ENCODE measurements at places on chromosomes 5 and 9. TPM values are rescaled to one million over a fixed set of nuclear protein-coding genes. Genes with fewer than 3 reads are reported as not detected.
A peak's percentile ranks its signal among the peaks of the same experiment; 100 is the strongest.

The FREM1 gene
- 0.06 TPM for total RNA-seq

DNA sequence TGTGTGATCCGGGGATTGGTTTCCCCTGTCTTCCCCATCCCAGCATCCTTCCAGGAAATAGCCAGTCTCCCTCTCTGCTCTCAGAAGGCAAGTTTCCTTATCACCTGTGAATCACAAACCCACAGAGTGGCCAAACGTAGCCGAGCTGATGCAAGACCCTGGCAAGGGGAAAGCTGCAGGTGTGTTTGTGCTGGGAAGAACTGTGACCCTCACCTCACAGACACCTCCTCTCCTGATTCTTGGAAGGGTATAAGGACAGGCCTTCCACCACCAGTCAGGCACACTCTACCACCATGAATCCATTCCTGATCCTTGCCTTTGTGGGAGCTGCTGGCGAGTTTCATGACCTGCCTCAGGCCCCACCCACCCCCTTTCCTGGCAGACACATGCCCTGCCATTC is at the start of gene PRSS3:
Gene PRSS3 (plus strand): TSS at position 281 of the 400 bp plus-strand sequence. CDS start 13 bp downstream, at position 294.
- no peak for DNase-seq

DNA sequence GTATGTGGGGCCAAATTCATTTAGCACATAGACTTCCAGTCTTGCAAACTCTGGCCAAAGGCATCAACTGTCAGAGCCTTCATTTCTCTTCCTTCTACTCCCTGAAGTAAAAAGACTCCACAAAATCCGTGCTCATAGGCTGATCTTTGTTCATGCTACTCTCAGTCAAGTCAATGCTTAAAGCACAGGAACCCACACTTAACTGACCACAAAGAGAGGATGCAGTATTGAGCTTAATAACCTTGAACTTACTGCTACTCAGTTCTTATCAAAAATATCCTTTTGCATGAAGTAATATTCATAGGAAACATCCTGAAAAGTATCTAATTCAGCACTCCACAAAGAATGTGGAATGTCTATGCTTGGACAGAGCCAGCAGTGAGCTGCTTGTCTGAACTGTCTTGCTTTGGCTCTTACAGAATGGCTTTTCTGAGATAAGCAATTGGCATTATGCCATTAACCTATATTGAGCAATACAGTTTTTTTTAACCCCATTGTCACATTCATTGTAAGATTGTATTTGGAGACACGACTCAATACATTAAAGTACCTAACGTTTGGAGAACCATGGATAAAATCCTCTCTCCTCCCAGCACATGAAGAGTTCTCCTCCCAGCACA is 21.7 kb downstream of the LPAR1 start:
- peak; percentile 16 for DNase-seq

GRCh38 chr5:83844449-83845068 is 123.9 kb upstream of the HAPLN1 start:
- DNase-seq, result no peak

DNA sequence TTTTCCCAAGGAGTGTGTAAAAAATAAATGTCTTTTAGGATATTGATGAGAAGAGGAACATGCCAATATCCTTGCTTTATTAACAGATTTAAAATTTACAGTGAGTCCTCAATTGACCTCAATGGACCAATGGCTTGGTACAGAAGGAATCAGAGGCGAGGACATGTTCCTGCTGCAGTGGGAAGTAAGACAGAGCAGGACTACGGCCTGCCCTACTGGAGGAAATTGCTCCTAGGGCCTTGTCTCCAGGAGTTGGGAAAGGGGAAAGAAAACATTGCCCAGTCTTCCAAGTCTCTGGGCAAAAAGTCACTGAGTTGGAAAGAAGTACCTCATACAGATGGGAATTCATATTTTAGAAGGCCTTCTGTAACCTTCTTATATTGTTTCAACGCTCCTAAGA is 33.1 kb upstream of the UGT3A2 start:
- DNase-seq, result no peak

DNA sequence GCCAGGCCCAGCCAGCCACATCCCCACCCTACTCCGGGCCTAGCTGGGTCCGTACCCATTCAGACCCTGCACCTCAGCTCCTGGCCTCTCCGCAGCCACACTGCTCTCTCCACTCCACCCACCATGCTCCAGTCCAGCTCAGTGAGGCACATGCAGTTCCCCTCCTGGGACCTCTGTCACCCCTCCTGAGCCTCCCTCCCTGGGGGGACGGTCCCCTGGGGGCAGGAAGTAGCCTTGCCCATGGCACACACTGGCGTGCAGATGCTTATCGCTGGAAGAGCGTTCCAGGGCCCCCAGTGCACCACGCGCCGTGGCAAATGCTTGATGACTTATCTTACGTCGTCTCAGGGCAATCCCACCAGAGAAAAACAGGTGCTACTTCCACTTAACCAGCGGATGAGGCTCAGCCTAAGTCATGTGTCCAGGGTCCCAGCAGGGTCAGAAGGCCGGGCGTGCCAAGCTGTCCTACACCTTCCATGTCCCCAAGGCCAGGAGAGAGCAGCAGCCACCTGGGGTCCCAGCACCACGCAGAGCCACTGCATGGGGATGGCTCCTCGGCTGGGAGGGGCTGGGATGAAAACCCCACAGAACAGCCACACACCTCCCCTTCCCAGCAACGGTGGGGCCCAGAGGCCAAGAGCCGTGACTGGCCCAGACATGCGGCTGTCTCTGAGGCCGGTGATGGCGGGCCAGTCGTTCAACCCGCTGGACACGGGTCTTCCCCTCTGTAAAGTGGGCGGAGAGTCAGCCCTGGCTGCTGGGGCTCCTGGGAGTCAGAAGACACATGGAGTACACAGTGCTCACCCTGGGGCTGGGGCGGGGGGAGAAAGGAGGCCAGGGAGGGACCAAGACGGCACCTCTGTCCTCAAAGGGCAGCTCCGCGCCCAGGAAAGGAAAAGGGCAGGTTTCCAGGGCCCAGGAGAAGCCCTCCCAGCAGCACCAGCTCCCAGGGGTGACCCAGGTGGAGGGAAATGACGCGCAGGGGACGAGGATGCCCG is 2.6 kb upstream of the CCDC187 start:
- DNase-seq, result no peak

DNA sequence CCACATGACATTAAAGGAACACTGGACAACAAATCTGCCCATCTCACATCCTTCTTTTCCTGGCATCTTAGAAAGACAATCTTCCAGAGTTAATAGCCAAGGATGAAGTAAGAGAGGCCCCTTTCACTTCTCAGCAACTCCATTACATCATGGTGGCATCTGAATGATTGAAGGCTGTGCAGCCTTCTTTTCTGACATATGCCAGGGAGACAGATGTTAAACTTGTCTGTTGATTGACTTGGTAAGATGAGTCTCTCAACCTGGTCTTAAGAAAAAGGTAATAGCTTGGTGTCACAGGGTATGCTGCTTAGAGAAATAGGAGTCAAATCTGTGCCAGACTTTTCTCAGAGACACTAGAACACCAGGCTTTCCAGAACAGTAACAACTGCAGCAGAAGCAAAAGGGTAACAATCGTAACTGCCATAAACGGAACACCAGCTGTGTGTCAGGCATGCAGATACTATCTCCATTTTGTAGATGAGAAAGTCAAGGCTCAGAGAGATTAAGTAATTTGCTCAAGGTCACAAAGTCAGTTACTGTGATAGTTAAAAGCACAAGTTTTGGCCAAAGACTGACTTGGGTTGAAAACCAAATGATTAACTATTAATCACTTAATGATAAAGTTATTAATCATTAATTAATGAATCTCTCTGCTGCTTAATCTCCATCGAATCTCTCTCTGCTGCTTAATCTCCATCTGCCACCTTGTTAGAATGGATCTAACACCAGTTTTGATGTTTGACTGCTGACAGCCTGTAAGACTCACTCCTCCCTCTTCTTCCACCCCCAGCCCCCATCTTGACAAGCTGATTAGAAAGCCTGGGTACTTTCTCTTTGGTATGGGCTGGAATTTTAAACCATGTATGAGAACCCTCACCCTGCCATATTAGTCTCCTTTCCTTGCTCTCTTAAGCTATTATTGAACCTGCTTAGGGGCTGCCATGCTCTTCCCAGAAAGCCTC is 353.5 kb downstream of the ENC1 start:
- DNase-seq, result no peak

DNA sequence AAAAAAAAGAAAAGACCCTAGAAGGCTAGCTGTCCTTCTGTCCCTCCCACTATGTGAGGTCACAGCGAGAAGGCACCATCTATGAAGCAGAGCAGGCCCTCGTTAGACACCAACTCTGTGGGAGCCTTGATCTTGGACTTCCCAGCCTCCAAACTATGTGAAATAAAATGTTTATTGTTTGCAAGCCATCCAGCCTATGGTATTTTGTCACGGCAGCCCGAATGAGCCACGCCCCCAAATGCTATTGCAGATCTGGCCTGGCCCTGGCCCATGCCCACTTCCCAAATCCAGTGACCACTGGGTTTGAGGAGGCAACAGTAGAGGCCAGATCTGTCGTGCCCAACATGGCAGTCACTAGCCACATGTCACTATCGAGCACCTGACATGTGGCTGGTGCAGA is 10.8 kb downstream of the STK10 start:
- no peak for DNase-seq
